Stomach (tissue), 19 donors: ENCODE measurements at places on chromosomes 12 and 14. TPM values are rescaled to one million over a fixed set of nuclear protein-coding genes. Genes with fewer than 3 reads are reported as not detected.

DNA sequence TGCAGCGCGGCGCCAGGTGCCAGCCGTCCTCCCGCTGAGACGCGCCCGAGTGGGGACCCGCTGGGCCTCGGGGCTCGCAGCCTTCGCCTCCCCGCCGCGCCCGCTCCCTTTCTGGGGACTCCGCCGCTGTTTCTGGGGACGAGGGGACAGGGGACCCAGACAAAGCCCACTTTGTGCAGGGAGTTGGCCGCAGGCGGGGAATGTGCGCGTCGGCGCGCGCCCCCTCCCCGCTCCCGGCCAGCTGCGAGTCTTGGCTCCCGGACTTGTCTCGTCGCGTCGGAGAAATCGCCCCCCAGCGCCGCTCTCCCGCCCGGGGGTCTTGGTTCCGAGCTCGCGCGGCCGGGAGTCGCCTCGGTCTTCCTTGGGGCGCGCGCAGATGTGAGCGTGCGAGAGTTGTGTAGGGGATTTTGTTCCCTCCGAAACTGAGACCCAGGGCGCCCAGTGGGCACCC lies 717 bp downstream of the VASH1 start:
- no peak for DNase-seq

- DNase-seq = no peak
These were observed 93.9 kb downstream of the DACT1 start for GRCh38 chr14:58731465-58732293.

DNA sequence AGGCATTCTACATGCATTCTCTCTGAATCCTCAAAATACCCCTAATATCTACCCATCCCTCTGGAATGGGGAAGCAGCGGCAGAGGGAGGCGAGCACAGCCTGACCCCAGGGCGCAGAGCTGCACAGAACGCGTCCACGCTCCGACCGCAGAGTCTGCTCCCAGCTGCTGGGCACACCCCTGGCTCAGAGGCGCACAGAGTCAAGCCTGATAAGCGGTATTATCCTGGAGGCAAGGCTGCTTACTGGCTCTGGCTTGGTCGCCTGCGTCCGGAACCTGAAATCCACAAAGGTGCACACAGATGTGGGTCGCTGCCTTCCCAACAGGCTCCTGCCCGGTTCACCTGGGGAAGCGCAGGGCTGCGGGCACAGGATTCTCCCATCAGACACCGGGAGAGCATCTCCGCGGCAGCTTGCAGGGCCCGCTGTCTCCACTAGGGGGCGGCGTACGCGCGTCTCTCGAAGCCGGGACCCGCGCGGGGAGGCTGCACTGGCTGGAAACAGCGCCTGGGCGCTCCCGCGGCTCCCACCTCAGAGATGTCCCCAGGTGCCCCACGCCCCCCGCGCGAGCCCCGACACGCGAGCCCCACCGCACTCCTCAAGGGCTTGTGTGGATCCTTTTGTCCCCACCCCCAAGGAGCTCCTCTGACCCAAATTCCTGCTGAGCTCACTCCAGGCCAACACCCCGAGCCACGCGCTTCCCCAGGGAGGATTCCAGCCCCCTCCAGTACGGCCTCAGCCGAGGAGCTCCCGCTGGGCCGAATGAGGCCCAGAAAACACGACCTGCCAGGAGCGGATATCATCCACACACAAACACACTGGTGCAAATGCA lies 120.1 kb upstream of the FZD10 start:
- DNase-seq = no peak

- DNase-seq = no peak
These were observed 117.7 kb upstream of the FUT8 start for GRCh38 chr14:65294816-65295215.

GRCh38 chr14:85620947-85621346 lies 91.0 kb downstream of the FLRT2 start:
- DNase-seq = no peak

Gene AICDA
- not detected for total RNA-seq
